NCI-H524 (cell line): ENCODE measurements at places on chromosomes 12 and 14.
A peak's percentile ranks its signal among the peaks of the same experiment; 100 is the strongest.

GRCh38 chr14:79134361-79134760, 964.2 kb downstream of the NRXN3 start:
- DNase-seq: no peak

- DNase-seq: no peak
Observed at GRCh38 chr14:100015251-100015655, 50.0 kb upstream of the EVL start.

- DNase-seq: peak; percentile 47
Observed at GRCh38 chr14:89833120-89833532, 121.4 kb downstream of the EFCAB11 start.

DNA sequence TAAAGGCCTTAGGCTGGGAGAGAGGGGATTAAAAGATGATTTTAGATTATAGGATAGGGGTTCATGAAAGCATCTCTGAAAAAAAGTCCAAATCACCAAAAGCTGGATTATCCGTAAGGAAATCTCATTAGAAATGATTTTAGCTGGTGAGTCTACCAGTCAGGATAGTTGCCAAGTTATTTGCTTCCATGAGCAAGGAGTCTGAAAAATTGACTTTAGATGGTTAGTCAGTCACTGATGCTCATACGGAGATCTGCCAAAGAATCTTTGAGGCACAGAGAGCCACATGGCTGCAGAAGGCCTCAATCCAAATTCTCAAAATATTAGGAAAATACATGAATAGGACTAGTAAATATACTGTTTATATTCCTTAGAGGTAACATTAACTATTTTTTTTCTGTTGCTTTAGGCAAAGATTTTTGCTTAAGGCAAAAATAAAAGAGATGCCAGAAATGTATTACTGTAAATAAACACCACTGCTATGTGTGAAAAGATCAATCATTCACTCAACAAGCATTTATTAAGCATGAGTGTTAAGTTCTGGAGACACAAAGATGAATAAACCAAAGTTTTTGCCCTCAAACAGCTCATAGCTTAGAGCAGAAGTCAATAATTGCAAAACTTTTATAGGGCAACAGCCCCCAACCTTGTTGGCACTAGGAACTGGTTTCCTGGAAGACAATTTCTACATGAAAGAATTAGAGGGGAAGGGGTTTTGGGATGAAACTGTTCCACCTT, 105.2 kb downstream of the BBS10 start:
- no peak for DNase-seq

GRCh38 chr12:67671892-67672291, 23.3 kb downstream of the DYRK2 start:
- DNase-seq: no peak

DNA sequence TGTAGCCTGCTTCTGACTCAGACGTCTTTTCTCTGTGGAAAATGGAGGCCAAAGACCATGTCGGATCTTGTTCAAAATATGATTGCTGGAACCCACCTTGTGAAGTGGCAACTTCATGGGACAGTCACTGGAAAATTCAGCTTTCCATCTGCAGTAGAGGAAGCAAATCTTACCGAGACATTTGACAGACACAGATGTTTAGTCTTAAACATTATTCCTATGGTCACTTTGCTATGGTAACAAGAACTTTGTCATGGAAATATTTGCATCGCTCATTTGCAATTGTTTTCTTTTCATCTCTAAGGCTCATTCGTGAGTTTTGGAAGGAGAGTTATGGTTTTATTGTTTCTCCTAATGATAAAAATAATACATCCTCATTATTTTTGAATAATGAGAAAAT, 98.3 kb upstream of the HIF1A start:
- no peak for DNase-seq

DNA sequence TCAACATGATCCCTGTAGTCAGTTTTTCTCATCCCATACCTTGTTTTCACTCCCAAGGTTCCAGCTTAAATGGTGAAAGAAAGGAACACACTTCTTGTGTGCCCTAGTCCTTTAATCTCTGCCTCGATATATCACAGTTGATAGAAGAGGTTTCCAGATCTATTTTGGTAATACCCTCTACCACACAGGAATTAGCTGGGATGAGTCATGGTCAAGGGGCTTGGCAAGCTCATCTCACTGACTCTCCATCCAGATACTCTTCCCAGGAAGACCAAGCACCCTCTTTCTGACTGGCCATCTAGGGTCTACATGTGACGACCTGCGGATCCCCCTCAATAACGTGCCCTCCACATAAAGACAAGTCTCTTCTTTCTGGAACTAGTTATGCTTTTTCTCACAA, 277.9 kb downstream of the ITPR2 start:
- DNase-seq: no peak

GRCh38 chr12:24374452-24374851, 425.0 kb upstream of the SOX5 start:
- DNase-seq: no peak

DNA sequence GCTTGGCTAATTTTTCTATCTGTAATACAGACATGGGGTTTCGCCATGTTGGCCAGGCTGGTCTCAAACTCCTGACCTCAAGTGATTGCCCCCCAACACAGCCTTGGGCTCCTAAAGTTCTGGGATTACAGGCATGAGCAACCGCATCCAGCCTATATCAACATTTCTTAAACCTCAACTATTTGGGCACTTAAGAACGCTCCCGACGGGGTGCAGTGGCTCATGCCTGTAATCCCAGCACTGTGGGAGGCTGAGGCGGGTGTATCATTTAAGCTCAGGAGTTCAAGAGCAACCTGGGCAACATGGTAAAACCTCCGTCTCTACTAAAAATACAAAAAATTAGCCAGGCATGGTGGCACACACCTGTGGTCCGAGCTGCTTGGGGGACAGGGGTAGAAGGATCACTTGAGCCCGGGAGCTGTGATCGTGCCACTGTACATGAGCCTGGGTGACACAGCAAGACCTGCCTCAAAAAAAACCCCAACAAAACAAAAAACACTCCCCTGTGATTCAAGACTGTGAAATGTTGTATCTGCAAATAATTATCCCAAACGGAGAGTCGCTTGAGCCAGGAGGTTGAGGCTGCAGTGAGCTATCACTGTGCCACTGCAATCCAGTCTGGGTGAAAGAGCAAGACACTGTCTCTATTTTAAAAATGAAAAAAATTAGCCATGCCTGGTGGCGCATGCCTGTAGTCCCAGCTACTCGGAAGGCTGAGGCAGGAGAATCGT, 21.5 kb downstream of the PPTC7 start:
- no peak for DNase-seq

DNA sequence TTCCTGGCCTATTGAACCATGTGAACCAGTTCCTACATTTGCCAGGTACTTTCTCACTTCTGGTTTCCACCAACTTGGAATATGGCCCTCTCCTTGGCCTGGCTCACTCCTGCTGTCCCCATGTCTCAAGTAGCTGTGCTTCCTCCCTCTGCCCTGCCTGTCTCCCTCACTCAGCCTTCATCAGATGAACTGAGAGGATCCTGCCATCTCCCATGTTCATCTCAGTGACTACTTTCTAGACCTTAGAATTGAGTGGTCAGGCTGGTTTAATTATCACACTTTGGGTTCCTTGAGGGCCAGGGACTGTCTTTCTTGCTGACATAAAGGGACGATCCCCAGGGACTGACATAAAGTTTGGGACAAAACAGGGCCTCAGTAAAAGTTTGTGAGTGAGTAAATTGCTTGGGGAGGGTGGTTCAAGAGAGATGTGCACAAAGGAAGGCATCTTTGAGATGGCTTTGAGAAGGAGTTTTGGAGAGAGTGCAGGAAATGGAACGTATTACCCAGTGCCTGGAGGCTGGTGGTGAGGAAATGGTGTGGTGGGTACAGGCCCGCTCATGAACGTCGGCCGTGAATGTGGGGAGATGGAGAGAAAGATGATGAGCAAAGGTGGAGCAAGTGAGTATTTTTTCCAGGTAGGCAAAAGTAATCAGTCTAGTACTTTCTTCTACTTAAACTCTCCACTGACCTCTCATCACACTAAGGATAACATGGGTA, 20.8 kb downstream of the DYRK2 start:
- no peak for DNase-seq

- DNase-seq: no peak
Observed at GRCh38 chr14:94601884-94602391, 10.3 kb upstream of the SERPINA3 start.

DNA sequence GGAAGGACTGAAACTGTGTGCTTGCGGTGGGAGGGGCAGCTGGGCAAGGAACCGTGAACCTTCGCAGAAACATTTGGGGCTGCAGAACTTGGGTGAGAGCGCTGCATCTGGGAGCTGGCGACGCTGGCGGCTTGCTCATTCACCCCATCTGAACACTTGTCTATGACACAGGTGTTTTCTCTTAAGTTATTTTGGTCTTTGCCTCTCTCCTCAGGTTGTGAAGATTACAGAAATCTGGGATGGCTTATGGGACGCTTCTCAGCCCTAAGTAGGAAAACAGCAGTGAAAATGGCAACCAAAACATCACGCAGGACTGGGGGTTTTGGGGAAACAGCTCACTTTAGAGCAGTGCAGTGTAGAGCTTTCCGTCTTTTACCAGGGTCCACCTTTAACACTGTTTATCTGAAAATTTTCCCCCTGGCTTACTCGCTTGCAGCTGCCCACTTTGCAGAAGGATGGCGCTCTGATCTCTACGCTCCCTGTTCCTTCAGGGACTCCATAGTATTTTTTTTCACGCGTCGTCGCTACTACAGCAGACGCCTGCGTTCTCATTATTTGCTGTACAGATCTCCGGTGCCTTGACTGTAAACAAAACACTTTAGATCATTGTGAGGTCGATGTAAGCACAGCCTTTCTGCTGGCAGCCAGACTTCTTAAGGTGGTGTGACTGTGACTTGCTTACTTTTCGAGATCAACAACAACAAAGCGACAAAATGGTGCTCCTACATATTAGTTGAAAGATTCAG, 2.7 kb upstream of the CDKN1B start:
- DNase-seq: peak; percentile 50

GRCh38 chr12:89678225-89678624, 30.4 kb downstream of the ATP2B1 start:
- DNase-seq: no peak

DNA sequence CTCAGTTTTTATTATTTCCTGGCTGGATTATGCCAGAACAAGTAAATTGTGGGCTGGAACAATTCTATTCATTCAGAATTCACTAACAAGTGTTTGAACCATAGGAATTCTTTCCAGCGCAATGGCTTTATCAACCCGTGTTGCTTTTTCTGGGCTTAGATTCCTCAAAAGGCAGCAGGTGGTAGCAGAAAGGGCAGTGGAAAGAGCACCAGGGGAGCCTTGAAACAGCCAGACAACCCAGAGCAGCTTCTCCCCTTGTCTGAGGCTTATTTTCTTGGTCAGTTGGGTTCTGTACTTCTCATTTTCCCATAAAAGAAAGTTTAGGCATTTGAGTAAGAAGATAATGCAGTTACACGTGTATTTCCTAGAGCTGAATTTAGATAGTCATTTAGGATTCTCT, 130.7 kb downstream of the OTOGL start:
- no peak for DNase-seq
